HFFc6 (cell line): ENCODE measurements at places on chromosomes 12 and 14.
A peak's percentile ranks its signal among the peaks of the same experiment; 100 is the strongest.

DNA sequence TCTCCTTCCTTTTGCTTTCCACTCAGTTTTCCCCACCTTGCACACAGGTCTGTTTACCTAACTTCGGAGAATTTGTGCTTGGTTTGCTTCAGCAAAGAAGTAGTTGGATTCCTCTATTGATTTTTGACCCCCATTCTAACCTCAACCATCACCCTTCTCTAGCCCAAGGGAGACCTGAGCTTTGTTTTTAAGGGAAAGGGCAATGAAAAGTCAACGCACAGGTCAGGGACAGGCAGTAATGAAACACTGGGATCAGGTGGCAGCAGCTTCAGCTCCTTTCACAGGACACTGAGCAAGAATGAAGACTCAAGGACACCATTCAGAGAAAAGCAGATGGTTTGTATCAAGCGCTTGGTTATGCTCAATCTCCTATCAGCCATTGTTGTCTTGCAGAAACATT lies 46.9 kb upstream of the KRR1 start:
- no peak for DNase-seq

GRCh38 chr14:99793213-99794150 lies at the start of gene EML1:
Gene EML1 (plus strand): TSS chr14:99793413. CDS start chr14:99793477, 64 bp downstream.
- DNase-seq = peak; percentile 77

DNA sequence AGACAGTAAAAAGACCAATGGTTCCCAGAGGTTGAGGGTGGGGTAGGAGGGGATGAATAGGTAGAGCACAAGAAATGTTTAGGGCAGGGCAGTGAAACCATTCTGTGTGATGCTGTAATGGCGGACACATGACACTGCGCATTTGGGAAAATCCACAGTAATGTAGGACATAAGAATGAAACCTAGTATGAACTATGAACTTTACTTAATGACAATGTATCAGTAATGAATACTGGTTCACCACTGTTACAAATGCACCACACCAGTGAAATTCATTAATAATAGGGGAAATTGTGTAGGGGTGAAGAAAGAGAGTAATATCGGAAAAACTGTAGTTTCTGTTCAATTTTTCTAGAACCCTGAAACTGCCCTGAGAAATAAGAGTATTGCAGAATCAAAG lies 5.6 kb downstream of the ERH start:
- no peak for DNase-seq

DNA sequence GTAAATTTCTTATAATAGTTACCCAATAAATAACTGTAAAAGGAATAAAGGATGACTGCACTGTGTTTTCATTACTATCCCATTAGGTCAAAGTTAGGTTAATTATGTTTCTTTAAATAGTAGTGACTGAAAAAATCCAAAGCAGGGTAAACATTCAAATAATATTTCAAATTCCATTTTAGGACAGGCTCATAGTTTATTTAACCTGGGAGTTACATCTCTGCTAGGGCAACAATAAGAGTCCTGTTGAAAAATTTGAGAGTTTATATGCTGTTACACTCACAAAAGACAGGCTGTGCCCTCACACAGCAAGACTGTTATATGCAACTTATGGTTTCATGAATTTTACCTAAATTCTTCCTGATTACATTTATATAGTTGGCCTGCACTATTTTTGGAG lies 8.0 kb downstream of the ERP27 start:
- DNase-seq = peak; percentile 3

GRCh38 chr12:94144781-94145180 lies 3.6 kb upstream of the PLXNC1 start:
- DNase-seq = no peak

GRCh38 chr14:100091386-100091785 lies 26.2 kb downstream of the EVL start:
- DNase-seq = no peak

GRCh38 chr14:67680121-67680602 lies 5.7 kb upstream of the VTI1B start:
- DNase-seq = peak; percentile 90

GRCh38 chr14:50678163-50678562 lies 10.1 kb upstream of the SAV1 start:
- DNase-seq = no peak

DNA sequence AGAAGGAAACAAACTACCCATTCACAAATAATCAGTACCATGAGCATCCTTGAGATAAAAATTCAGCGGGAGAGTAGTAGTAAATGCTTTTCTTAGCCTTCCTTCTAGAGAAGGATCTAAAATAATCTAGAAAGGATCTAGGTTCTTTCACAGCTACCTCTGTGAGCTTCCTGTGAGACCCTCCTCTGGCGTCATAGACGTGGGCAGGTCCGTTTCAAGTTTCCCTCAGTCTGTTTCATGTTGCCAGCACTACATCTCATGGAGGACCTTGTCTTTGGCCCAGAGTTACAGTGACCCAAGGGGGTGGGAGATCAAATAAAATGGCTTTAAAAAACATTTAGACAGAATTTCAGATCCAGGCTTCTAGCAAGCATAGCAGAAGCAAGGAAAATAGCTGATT lies 13.6 kb downstream of the DAAM1 start:
- no peak for DNase-seq

- no peak for DNase-seq
Measured at GRCh38 chr12:62230652-62231051, 29.6 kb upstream of the USP15 start.

- DNase-seq = no peak
Measured at GRCh38 chr14:65805113-65805473, 392.6 kb downstream of the FUT8 start.

DNA sequence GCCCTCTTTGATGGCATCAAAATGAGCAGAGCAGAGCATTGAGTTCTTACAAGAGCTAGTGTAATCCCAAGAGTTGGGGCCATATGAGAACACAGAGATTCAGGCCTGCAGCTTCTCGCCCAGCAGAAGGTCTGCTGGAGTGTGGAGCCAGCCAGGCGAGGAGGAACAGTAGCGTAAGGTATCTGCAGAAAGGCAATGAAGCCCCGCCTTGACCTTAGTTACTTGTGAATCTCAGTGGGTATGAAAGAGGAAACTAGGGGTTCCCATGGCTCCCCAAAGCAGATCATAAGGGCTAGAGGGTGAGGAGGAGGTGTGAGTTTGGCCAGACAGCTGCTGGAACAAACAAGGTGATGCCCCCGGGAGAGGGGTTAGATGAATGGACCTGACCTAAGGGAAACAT lies 49.4 kb downstream of the SLC8A3 start:
- DNase-seq = no peak

- DNase-seq = no peak
Measured at GRCh38 chr14:67490196-67490595, 1.7 kb upstream of the TMEM229B start.

DNA sequence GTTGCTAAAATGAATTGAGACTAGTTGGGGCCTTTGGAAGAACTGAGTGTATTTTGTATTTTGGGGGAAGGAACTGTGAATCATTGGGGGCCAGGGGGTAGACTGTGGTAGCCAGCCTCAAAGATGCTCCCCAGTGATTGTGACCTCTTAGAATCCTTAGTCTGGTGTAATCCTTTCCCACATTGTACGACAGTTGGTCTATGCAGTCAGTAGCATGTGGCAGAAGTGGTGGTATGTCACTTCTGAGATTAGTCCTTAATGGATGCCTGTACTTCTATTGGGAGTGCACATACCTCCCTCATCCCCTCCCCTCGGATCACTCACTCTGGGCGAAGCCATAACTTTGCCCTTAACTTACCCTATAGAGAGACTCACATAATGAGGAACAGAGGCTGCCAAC lies 48.0 kb downstream of the USP15 start:
- DNase-seq = no peak

- DNase-seq = no peak
Measured at GRCh38 chr12:114030451-114030850, 64.3 kb upstream of the RBM19 start.

- DNase-seq = no peak
Measured at GRCh38 chr12:65497660-65498059, 219.2 kb downstream of the MSRB3 start.

DNA sequence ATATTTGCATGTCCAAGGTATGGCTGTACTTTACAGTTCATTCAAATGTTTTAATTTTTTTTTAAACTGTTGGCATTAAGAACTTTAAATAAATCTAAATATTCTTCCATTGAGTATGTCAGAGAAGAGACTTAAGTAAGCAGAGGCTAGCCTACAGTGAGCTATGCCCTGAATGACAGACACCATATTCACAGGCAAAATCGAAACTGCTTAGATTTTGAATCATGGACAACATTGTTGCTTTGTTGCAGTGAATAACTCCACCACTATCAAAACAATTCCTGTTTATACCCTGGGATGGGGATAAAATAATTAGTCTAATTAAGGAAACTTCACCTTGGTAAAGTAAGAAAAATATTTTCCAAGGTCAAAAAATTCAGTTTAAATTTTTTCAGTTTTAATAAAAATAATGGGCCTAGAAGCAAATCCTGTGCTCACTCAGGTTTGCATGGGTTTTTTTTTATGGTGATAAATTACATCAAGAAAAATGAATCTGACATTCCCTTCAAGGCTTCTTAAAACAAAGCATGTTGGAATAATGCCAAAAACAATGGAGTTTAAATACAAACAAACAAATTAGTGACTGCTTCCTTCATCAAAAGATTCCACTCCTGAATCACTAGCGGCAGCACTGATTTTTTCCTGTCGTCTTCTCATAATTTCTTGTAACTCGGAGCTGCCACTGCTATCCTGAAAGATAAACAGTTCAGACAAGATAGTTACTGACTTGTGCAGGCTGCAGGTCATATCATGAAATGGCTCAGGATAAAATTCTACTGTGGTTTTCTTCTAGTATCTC lies 168.2 kb downstream of the EPS8 start:
- no peak for DNase-seq

DNA sequence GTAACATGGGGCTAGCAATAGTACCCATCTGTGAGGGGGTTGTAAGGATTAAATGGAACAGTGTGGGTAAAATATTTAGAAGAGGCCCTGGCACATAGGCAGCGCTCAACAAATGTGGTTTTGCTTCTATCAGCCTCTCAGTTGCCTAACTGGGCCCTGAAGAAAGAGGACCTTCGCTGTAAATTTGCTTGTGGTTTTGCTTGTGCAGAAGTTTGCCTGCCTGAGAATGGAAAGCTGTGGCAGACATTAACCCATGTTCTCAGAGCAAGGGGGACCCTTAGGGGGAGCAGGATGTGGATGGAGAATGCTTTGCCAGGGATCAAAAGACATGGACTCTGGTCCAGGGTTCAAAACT lies 160.1 kb downstream of the BRMS1L start:
- DNase-seq = no peak

- DNase-seq = peak; percentile 80
Measured at GRCh38 chr14:100825713-100826331, at the start of gene MEG3. Gene MEG3 (plus strand): TSS chr14:100826118.

GRCh38 chr12:40976546-40976945 lies 211.6 kb upstream of the PDZRN4 start:
- no peak for DNase-seq

- no peak for DNase-seq
Measured at GRCh38 chr14:71613168-71613567, 319.1 kb upstream of the RGS6 start.

- no peak for DNase-seq
Measured at GRCh38 chr12:69026336-69026735, 93.4 kb upstream of the CPM start.

DNA sequence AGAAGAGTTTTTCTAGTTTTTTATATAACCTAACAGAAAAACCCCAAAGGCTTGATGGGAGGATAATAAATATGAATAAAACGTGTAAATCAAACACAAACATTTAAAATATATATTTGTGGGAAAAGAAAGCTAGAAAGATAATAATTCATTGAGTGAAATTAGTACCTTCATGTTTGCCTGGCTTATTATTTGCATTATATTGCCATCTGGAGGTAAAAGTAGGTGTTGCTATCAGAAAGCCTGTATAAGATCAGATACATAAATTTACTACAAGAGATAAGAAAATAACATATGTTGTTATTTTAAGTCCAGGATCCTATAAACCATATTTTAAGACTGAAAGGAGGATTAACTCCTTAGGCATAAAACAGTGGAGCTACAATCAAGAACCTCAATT lies 77.7 kb downstream of the NTS start:
- no peak for DNase-seq

DNA sequence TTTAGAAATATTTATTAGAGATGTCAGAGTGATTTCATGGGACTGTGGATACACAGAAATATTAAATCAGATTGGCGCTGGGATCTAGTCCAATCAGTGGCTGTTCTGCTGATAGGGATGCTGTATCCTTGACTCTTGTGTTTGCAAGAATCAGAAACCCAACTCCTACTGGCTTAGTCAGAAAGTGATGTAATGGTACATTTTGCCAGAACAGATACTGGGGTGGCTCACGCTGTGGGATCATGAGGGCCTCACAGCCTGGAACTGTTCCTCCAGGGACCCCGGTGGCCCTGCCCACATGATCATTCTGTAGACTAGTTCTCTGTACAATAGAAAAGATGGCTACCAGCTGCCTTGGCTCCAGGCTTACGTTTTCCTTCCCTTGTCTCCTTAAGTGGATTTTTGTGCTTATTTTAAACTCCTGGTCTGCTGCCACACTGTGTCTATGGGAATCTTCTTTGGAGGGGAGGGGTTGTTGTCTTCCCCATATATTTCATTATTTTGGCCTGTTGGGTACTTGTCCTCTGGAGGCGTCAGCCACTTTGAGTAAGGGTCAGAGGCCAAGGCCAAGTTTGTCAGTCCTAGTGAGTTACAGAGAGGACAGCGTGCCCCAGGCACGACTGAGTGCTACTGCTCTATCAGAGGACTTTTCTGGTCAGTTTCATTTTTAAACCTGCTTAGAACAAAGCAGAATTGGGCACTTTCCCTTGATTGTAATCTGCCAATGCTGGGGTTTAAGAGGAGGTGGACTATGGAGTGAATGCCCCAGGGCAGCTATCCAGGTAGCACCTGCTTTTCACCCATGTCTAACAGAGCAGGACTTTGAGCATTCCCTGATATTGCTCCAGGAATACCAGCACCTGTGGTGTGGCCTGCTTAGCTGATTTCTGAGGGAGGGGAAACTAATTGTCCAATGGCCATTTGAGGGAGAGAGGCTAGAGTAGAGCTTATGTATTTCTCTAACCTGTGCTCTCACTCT lies 164.3 kb downstream of the SLC5A8 start:
- no peak for DNase-seq

GRCh38 chr14:77902811-77903210 lies 102.9 kb downstream of the ADCK1 start:
- no peak for DNase-seq

GRCh38 chr12:59194794-59195193 lies 274.5 kb upstream of the LRIG3 start:
- DNase-seq = no peak

- no peak for DNase-seq
Measured at GRCh38 chr12:43692064-43692463, 66.5 kb downstream of the PUS7L start.

DNA sequence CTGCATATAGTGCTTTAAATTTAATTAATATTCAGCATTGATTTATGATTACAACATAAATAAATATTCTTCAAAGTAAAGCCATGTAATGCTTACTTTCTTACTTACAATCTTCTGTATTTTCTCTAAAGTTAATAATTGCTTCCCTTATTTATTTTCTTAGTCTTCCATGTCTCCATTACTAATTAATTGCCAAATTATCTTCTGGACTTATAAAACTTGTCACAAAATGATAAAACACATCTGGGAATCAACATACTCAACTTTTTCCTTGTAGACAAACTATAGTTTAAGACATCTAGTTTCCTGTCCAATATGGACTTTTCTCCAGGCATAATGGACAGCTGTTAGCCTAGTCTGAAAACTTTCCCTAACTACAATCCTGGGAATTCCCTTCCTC lies 466.6 kb downstream of the FLRT2 start:
- DNase-seq = no peak
